Lung microvascular endothelial cell (primary cell): ENCODE measurements at places on chromosomes 11 and 22. TPM values are rescaled to one million over a fixed set of nuclear protein-coding genes. Genes with fewer than 3 reads are reported as not detected.

DNA sequence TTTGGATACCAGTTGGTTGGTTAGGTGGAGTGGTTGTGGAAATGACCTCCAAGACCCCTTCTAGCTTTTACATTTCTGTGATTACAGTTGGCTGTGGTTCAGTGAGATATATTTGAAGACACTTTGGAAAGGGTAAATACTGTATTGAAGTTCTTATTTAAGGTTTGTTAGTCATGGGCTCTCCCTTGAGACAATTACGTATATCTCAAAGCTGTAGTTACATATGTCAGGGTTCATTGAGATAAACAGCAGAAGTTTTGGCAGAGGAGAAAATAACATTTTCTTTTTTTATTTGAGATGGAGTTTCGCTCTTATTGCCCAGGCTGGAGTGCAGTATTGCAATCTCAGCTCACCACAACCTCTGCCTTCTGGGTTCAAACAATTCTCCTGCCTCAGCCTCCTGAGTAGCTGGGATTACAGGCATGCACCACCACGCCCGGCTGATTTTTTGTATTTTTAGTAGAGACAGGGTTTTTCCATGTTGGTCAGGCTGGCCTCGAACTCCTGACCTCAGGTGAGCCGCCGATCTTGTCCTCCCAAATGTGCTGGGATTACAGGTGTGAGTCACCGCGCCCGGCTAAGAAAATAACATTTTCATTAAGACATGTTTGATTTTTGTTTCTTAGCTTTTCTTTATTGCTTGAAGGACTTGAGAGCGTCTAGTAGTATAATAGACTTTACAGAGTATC, 1.9 kb downstream of the RNF121 start:
- no peak for DNase-seq

DNA sequence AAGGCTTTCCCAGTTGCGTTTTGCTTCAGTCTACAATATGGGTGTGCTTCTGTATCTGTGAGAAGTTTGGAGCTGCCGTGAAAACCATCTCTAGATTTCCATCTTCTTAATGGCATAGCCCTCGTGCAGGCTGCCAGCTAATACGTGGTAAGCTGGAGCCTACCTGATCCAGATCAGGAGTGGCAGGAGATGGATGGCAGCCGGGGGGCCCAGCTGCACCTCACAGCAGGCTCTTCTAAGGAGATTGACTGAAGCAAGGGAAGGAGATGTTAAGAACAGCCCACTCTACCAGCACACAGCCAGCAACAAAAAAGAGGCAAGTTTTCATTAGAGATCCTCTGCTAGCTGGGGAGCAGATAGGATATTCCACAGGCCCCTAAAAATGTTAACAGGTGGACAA, 115.5 kb downstream of the MSANTD4 start:
- no peak for DNase-seq

DNA sequence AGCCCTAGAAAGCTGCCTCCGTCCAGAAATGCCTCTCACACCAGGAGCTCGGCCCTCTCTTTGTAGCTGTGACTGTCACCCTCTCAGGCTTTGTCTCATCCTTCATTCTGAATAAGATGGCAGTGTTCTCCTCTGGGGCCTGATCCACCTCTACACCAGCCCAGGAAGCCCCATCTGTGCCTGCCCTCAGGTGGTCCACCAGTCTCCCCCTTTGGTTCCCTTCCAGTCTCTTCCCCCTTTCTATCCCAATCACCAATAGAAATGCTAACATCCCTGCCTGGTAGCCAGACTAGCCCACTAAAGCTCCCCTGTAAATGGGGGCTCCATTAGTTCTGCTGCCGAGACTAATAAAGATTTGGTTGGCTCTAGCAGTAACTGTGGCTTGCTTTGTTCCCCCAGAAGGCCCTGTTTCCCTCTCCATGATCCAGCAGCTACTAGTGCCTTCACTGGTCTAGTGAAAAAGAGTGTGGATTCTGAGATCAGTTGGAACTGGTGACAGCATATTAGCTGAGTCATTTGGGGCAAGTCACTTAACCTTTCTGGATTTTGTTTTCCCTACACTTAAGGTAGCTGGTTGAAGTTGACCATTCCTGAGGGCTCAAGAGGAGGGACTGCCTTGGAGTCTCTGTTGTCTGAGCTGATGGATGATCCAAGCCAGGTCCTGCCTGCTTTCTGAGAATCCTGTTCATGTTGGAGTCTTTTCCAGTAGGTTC, 16.2 kb downstream of the PLEKHB1 start:
- DNase-seq, result no peak

DNA sequence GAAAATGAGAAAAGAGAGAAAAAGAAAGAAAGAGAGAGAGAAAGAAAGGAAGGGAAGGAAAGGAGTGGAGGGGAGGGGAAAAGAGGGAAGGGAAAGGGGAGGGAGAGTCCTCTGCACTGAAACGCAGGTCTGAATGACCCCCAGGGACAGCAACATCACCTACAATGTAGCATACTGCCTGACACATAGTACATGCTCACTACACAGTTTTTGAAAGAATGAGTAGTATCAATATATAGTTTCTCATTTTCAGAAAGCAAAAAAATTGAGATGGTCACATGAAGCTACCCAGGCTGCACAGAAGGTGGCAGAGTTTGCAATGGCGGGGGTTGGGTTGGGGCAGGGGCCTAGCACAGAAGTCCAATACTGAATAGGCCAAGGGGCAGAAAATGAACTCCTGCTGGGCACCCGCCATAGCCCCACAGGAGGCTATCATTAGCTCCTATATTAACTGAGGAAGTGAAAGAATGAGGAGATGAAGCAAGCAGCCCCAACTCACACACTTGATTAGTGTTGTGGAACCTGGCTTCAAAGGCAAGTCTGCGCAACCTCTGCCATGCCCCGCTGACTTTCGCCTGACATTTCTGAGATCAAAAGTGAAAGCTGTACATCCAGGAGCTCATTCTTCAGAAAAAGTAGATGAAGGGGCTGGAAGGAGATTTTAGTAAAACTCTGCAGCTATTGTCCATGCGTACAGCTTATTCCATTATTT, 241.2 kb upstream of the SYN3 start:
- no peak for DNase-seq

DNA sequence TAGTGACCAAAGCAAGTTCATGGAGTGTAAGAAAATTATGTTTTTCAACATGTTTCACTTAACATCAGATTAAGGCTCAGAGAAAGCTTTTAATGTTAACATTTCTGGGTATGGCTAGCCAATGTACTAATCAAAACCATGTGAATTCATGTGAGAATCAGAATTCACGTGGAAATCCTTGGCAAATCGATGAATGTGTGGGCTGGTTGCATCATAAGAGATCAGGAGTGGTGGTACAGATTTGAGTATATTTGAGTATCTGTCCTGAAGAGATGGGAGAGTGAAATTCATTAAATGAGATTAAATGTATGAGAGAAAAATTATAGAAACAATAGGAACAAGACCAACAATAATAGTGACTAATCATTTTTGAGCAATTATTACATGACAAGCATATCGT, 638.6 kb upstream of the ANO5 start:
- no peak for DNase-seq

GRCh38 chr22:46609724-46610201, 10.4 kb upstream of the GRAMD4 start:
- no peak for DNase-seq

FADS2 gene
- total RNA-seq, result 41.3 and 80.0 TPM in 2 replicates
